ENCODE measurements at places on chromosomes 6 and 20.

DNA sequence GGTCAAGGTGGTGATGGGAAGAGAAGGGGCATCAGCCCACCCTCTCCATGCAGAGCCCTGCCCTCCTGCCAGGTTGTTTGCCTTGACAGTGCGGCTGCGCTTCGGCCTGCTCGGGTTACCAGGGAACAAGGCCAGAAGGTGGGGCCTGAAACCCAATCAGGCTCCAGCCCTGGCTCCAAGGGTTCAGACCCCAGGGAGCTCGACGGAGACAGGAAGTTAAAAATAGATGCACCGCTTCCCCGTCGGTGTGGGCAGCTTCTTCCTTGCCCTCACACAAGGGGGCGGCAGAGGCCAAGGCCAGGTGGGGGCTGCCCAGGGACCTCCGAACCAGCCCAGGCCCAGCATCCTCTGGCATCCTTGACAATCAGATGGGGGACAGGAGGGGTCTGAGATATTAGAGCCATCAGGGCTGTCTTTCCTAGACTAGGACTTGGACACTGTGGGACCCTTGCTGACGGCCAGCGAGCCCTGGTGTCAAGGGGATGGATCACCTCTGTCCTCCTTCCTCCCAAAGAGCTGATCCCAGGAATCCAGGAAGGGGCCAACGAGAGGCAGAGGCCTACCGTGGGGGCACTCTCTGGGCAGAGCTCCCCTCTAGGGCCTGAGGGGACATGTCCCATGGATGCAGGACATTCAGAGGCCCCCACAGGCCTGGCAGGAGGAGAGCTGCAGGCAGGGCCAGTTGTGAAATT is 65.2 kb downstream of the RIPOR3 start:
- no peak for DNase-seq

DNA sequence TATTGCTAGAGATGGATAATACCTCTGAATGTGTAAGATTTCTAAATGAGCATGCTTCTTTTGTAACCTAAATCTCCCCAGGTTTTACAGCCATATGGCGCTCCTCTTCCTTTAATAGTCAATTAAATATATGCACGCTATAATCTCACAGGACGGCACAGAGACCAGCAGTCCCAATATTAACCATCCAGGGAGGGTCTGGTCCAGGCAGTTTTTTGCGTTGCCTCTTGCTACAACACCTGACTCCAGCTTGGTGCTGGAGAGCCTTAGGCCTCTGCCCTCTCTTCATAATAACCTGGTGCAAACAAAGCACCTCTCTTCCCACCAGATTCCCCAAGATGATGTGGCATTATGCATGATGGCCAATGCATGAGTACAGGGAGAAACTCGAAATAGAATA is 183.4 kb downstream of the LY86 start:
- DNase-seq, result no peak

GRCh38 chr20:45866454-45866853 is 9.0 kb downstream of the ZSWIM3 start:
- DNase-seq, result no peak

DNA sequence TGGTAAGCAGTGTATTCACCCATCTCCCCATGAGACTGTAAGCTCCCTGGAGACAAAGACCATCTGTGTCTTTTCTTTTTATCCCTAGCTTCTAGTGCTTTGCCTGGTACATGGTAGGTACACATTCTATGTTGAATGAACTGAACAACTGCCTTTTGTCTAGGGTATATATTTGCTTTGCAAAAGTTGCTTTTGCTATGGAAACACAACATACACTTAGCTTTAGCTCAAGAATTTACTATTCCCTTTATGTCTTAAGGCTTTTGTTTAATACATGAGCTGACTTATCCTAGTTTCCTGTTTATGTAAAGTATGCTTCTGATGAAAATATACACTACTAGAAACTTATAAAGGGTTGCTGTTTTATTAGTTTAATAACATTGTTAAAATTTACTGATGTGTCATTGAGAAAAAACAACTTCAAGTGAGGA is 198.2 kb downstream of the PRL start:
- DNase-seq, result no peak

DNA sequence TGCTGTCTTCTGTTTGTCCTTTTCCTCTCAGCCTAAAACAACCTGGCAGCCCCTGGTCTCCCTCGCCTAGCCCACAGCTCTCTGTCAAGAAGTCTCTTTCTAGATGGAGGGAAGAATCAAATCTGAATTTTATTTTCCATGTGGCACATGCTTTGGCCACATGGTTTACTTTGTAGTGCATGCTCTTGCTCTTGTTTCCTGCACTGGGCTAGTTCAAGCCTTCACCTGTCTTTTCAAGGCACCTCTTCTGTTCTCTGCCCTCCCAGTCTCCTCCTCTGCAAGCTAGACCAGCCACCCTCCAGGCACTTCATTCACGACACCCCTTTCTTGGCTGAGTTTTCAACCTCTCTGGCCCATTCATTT is 7.6 kb downstream of the PPP1R14C start:
- no peak for DNase-seq

DNA sequence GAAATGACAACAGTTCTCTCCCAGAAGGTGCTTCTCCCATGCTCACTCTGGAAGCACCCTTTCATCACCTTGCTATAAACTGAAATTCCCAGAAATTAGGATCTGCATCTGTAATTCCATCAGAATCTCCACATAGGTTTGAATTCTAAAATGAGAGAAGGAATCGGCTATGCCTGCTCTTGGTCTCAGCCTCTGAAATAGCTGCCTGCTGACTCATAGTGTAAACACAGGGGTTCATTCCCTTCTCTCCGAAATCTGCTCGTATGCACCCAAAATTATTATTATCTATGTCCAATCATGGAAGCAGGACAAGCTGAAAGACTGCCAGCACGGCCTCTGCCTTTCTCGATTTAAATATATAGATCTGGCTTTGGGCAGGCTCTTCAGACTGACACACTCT is 74.6 kb upstream of the TAB2 start:
- DNase-seq, result no peak

DNA sequence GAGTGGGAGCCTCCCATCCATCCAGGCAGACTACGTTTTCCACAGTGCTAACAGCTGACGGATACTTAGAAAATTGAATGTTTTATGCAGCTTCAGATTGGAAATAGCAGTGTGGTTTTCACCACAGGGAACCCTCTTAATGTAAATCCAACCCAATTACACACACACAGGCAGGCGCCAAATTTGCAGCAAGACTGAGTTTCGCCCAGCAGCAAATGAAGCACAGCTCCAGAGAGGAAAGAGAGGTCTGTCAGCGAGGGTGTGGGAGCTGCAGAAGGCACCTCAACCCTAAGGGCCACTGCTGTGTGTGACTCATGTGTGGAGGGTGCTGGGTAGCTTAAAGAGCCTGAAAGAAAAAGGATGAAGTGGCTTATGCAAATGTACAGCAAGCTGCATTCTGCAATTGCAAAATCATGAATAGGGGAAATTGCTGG is 365.7 kb downstream of the MAFB start:
- peak; percentile 8 for DNase-seq

DNA sequence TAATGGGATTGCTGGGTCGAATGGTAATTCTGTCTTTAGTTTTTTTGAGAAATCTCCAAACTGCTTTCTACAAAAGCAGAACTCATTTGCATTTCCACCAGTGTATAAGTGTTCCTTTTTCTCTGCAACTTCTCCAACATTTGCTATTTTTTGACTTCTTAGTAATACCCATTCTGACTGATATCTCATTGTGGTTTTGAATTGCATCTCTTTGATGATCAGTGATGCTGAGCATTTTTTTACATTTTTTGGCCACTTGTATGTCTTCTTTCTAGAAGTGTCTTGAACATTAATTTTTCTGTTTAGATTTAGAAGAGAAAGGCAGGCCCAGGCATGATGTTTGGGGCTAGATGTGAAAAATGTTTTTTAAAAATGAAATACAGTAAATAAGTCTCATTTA is 553.1 kb upstream of the MAN1A1 start:
- no peak for DNase-seq

GRCh38 chr6:100309174-100309573 is 155.5 kb downstream of the SIM1 start:
- no peak for DNase-seq

Measured in CD4-positive, alpha-beta T cell treated with Interleukin-4 for 4 hours (primary cell).